IPS DF 6.9 (cell line): ENCODE measurements at places on chromosomes 12 and 14.

- no peak for DNase-seq
These were observed 116.5 kb downstream of the TTC6 start for GRCh38 chr14:37711831-37712475.

DNA sequence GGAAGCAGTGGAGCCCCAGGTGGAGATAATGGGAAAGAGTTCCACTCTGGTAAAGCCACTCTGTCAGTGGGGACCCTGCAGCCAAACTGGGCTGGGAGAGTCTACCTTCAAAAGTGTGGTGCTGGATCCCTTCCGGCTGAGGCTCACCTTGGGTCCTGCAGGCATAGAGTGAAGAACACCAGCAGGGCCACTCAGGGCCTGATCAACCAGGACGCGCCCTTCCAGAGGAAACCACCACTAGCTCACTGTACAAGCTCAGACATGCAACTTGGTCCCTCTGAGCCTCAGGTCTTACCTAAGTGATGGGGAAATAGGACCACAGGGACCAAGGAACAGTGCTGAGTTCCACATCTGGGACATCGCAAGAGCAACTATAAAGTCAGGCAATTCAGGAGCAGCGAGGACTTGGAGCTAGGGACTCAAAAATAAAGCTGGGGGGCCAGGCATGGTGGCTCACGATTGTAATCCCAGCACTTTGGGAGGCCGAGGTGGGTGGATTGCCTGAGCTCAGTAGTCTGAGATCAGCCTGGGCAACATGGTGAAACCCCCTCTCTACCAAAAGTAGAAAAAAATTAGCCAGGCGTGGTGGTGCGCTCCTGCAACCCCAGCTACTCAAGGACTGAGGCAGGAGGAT is 5.9 kb upstream of the PRPH start:
- DNase-seq = no peak

GRCh38 chr12:4388032-4388431 is 8.5 kb upstream of the FGF23 start:
- DNase-seq = no peak

- DNase-seq = no peak
These were observed 375 bp downstream of the AJUBA start for GRCh38 chr14:22981876-22982476.
